Stimulated activated CD4-positive, alpha-beta T cell treated with anti-CD3 and anti-CD28 coated beads, Interleukin-4, amount 100 ng/mL, for 4 hours (primary cell): ENCODE measurements at places on chromosomes 11 and 22.

- DNase-seq = no peak
These were observed 35.4 kb upstream of the IGSF9B start for GRCh38 chr11:133992121-133992520.

- DNase-seq = no peak
These were observed 653.5 kb downstream of the FAM181B start for GRCh38 chr11:82080160-82080559.

GRCh38 chr11:112377946-112378345 is 117.3 kb upstream of the PLET1 start:
- no peak for DNase-seq

- no peak for DNase-seq
These were observed 82.6 kb downstream of the UBASH3B start for GRCh38 chr11:122737951-122738693.

- no peak for DNase-seq
These were observed 827 bp upstream of the TNNT3 start for GRCh38 chr11:1918436-1919315.

DNA sequence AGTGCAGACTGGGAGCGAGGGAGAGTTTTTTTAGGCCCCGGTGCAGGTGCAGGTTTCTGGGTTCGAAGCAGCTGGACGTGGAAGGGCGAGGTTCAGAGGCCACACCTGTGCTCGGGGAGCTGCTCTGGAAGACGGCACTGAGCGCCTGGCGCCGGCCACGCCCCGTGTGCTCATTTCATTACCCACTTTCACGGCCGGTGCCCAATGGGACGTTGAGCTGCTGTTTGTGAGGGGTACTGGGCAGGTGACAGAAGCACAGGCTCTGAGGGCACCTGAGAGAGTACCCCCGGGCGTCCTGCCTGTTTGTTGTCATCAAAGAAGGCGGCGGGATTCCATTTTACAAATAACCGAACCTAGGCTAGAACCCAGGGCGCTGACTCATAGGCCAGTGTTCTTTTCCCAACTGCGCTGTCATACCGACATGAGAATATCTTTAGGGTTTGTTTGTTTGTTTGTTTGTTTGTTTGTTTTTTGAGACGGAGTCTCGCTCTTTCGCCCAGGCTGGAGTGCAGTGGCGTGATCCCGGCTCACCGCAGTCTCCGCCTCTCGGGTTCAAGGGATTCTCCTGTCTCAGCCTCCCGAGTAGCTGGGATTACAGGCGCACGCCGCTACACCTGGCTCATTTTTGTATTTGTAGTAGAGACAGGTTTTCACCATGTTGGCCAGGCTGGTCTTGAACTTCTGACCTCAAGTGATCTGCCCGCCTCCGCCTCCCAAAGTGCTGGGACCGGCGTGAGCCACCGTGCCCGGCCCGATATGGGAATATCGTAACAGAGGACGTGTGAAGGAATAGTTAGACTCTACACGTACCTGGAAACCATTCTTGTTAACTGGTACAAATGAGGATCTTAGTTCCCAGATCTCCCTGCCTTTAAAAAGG is 16.6 kb upstream of the SPTBN2 start:
- peak; percentile 8 for DNase-seq

GRCh38 chr22:29011240-29012100 is 50.2 kb downstream of the C22orf31 start:
- DNase-seq = no peak

GRCh38 chr11:30172883-30173311 is 57.9 kb upstream of the FSHB start:
- no peak for DNase-seq

GRCh38 chr11:117786135-117786870 is 10.7 kb downstream of the DSCAML1 start:
- DNase-seq = no peak

DNA sequence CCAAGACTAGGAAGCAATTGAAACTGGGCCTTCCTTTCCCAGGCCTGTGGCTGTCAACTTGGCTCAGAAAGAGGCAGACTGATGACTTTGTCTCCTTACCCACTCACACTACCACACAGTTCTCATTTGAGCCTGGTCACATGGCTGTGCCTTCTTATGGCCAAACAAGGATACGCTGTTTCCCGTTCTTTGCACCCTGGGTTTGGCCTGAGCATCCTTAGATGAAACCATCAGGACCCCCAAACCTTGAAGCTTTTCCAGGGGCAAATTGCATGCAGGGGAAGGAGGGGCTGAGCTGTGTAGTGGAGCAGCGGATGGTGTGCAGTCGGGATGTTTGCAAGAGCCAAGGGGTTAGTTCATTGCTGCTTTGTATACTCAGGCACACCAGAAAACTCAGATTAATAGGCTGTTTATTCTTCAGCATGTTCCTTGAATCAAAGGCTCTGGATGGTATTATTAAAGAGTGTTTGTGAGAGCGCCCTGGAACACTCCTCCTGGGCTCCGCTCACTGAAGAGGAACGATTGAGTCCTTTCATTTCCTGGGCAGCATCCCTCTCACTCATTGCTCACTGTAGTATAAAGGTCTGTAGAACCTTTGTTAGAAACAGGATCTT is 69.8 kb downstream of the ARFGAP2 start:
- no peak for DNase-seq

DNA sequence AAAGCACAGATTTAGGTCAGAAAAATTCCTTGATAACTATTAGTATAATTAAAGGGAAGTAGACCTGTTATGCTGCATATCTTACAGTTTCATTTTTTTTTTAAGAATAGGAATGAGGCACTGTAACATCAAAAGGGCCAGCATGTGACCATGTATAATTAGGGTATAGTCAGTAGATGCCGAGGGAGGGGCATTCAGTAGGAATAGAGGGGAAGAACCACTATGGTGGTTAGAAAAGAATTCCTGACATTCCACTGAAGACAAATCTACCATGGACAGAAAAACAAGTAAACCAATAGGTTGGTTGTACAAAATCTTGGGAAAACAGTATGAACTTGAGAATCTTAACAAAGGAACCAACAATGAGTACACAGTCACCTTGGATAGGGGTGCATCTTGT is 78.4 kb upstream of the CCDC179 start:
- DNase-seq = no peak

- DNase-seq = no peak
These were observed 224.6 kb upstream of the ISX start for GRCh38 chr22:34841331-34841771.

- DNase-seq = no peak
These were observed 245.2 kb downstream of the NTM start for GRCh38 chr11:131615611-131616010.

DNA sequence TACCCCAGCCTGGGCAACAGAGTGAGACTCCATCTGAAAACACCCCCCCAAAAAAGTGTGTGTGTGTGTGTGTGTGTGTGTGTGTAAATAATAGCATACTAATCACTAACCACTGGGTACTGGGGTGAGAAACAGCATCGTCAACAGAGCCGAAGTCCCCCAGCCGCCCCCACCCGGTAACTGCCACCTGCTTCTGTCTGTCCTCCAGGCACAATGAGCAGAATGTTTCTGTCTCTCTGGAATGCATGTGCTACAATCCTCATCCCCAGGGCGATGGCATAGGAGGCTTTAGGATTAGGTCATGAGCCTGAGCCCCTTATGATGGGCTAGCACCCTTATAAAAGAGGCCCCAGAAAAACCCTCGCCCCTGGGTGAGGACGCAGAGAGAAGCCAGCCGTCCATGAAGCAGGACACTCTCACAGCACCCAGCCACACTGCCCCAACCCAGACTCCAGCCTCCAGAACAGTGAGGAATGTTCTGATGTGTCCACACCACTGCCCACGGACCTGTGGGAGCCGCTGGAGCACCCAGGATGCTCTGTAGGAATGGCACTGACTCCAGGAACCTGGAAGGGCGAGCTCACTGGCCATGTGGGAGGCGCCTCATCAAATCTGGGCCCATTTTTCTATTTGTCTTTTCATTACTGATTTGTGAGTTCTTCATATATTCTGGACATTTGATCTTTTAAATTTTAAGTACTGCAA is 9.9 kb downstream of the TTLL8 start:
- DNase-seq = no peak

DNA sequence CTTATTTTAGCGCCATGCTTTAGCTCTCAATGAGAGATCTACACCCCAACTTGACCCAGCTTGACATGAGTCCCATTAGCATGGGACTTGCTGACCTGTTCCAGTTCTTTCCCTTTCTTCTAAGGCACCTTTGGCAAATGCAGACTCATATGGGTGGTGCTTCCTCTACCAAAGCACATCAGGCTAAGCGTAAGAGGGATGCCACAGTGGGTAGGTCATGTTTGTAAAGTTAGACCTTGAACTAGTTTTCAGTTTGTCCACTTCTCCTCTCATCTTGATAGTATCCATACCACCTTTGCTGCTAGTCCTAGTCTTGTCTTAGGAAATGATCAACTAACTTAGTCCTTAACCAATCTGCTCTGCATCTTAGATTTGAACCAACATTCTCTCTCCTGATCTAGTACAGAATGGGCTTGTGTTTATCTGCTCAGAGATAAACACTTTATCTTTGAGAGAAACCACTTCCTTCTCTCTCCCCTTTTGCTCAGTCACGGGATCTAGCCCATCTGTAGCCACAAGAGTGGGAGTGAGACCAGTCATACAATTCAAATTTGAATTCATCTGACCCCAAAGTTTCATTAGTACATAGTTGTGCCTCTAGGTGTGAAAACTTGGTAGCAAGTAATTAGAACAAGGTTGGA is 72.1 kb upstream of the CD44 start:
- DNase-seq = no peak

DNA sequence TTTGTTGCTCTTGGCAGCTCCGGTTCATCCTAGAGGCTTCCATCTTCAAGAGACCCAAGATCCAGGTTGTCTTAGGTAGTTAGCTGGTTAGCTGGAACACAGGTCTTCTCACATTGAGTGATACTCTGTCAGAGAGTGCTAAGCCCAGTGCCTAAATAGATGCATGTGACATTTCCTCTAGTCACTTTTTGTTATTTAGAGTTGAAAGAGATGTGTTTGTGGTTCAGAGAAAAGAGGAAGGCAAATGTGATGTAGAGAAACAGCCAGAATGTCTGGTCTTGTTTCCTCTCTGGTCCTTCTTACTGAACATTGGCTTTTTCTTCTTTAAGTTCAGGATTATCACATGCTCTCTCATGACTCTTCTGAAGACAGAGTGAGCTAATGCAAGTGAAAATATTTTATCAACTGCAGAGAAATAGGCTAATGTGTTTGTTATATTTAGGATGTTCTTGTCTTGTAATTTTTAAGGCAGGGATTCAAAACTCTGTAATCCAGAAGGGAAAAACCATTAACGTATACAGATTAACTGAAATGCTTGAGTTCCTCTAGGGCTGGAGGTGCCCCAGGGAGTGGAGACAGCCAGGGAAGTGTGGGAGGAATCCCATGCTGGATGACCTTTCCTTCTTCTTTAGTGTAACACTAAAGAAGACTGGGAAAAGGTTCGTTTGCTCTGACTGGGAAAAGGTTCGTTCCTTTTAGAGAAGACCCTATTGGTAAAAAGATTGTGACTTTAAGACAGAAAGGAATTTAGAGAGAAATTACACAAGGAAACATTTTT is 75.4 kb downstream of the SWAP70 start:
- DNase-seq = no peak

DNA sequence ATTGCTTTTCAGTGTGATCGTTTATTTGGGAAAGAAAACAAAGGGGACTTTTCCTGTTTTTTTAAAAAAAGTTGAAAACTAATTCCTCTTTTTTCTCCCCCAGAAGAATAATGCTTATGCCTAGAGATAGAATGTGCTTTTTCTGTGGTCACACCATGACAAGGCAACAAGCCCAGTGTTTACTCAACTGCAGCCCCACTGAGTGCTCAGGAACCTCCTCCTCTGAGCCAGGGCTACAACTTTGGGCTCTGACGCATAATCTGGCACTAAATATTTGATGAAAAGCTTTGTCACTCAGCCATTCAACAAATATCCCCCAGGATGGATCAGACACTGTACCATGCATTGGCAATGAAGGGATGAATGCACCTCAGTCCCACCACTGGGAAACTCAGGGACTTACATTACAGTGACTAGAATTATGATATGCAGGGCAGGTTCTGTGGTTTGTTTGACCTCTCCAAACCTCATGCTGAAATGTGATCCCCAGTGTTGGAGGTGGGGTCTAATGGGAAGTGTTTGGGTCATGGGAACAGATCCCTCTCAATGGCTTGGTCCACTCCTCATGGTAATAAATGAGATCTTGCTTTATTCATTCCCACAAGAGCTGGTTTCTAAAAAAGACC is 155.9 kb downstream of the CCDC34 start:
- DNase-seq = no peak
